ENCODE measurements at places on chromosomes 5 and 9.

DNA sequence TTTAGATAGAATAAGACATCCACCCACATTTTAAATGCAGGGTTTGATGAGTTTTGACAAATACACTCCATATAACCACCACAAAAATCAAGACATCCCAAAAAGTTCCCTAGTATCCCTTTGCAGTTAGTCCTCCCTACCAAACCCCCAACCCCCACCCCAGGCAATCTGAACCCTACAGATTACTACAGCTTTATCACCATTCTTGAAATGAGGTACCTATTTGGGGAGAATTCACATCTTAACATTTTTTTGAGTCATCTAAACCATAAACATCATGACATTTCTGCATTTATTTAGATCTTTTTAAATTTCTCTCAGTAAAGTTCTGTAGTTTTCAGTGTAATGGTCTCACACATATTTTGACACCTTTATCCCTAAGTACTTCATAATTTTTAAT lies 53.9 kb downstream of the PTBP3 start:
- H3K27ac ChIP-seq = no peak overlapping the region
- H3K4me3 ChIP-seq = no peak overlapping the region
- H3K4me1 ChIP-seq = peaks cover 24% of the 10 kb centered on the region
- no peaks in the 10 kb centered on the region for H3K36me3 ChIP-seq
- no peak for DNase-seq

DNA sequence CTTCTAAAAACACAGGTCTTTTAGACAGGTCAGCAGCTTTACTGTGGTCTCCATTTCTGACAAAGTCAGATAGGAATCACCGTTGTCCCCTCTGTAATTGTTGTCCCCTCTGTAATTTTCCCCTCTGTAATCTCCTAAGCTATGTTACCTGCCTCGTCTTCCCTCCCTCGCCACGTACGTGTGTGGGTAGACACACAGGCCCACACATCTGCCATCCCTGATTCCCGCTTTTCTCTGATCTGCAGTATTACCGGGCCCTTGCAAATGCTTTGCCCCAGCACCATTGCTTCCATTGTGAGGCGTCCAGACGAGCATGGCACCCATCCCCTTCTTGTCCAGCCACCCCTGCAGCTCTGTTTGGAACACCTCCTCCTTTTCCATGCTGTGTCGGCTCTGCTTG lies 45.0 kb upstream of the POMT1 start:
- no peaks in the 10 kb centered on the region for H3K27me3 ChIP-seq
- no peak overlapping the region for H3K27ac ChIP-seq
- DNase-seq = no peak
- H3K36me3 ChIP-seq = no peaks in the 10 kb centered on the region

DNA sequence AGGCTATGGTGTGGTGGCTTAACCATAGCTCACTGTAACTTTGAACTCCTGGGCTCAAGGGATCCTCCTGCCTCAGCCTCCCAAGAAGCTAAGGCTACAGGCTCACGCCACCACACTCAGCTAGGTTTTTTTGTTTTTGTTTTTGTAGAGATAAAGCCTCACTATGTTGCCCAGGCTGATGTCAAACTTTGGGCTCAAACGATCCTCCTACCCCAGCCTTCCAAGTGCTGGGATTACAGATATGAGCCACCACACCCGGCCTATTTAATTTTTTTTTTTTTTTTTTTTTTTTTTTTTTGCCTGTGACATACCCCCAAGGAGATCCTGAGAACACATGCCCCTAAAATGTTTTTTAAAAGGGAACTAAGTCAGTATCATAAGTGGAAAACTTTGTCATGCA lies 10.4 kb downstream of the FUBP3 start:
- H3K4me1 ChIP-seq = peaks cover 12% of the 10 kb centered on the region
- no peaks in the 10 kb centered on the region for H3K36me3 ChIP-seq
- H3K27me3 ChIP-seq = no peaks in the 10 kb centered on the region
- H3K27ac ChIP-seq = no peak overlapping the region
- no peak for DNase-seq

DNA sequence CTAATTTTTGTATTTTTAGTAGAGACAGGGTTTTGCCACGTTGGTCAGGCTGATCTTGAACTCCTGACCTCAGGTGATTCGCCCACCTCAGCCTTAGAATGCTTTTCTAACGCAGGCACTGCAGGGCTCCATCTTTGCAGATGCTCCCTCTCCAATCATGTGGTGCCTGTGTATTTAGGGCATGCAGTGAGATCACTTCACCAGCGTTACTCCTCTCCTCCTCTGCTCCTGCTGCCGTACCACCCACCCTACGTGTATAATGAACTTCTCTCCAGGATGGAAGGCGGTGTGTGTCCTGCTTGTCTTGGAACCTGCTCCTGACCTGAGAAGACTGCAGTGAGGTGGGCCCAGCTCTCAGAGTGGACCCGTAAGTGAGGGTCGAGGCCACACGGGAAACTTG lies 13.6 kb upstream of the CFAP157 start:
- peaks cover 12% of the 10 kb centered on the region for H3K36me3 ChIP-seq
- no peaks in the 10 kb centered on the region for H3K27me3 ChIP-seq
- H3K4me1 ChIP-seq = no peaks in the 10 kb centered on the region
- no peak overlapping the region for H3K4me3 ChIP-seq

- no peaks in the 10 kb centered on the region for H3K36me3 ChIP-seq
- H3K27ac ChIP-seq = no peak overlapping the region
- H3K4me3 ChIP-seq = no peak overlapping the region
- DNase-seq = no peak
- H3K4me1 ChIP-seq = no peaks in the 10 kb centered on the region
Measured at GRCh38 chr5:148801682-148802276, 24.6 kb upstream of the ADRB2 start.

DNA sequence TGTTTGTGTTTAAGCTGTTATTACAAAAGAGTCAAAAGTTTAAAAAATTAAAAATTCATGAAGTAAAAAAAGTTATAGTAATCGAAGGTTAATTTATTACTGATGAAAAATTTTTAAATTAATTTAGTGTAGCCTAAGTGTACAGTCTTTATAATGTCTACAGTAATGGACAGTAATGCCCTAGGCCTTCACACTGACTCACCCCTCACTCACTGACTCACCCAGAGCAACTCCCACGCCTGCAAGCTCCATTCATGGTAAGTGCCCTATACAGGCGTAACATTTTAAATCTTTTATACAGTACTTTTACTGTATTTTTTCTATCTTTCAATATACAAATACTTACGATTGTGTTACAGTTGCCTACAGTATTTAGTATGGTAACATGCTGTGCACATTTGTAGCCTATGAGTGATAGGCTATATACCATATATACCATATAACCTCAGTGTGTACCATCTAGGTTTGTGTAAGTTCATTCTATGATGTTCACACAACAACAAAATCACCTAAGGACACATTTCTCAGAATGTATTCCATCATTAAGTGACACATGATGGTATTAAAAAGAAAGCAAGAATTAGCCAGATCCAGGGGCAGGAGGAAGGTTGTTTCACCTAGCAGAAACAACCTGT lies 40.1 kb downstream of the DCAF10 start:
- no peaks in the 10 kb centered on the region for H3K36me3 ChIP-seq
- no peak overlapping the region for H3K4me3 ChIP-seq
- peaks cover 7% of the 10 kb centered on the region for H3K4me1 ChIP-seq
- no peak overlapping the region for H3K27ac ChIP-seq

Data from vagina (tissue), 2 donors.